ENCODE measurements at places on chromosomes 5 and 9. TPM values are rescaled to one million over a fixed set of nuclear protein-coding genes. Genes with fewer than 3 reads are reported as not detected.

Gene AGXT2
- total RNA-seq, result not detected

Gene CDKN2B
- total RNA-seq, result 28.2 TPM

Gene CCDC192
- 2.1 TPM for total RNA-seq

Gene PHF24
- 0.60 TPM for total RNA-seq

GRCh38 chr5:131672776-131673175 is 37.7 kb upstream of the RAPGEF6 start:
- H3K36me3 ChIP-seq, result no peaks in the 10 kb centered on the region
- H3K27me3 ChIP-seq, result no peaks in the 10 kb centered on the region
- no peak overlapping the region for H3K4me3 ChIP-seq
- no peak for DNase-seq
- peaks cover 42% of the 10 kb centered on the region for H3K4me1 ChIP-seq

DNA sequence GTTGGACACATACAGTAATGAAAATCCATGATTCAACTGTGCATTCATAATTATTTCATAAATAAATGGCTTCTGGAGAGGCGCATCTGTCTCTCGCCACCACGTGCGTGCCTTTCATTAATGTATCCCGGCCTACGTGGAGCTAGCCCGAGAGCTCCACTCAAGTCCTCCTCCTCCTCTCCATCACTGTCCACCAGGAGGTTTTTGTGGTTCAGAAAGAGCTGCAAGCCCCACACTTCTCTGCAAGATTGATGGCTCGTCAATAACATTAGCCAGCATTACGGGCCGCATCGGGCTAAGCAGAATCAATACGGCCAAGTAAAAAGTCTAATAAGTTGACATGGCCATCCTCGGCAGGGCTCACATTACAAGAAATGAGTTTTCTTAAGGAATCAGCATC is 499.8 kb downstream of the BNC2 start:
- no peaks in the 10 kb centered on the region for H3K27me3 ChIP-seq
- no peak for DNase-seq
- H3K4me1 ChIP-seq, result no peaks in the 10 kb centered on the region

- DNase-seq, result no peak
- no peak overlapping the region for H3K4me3 ChIP-seq
Observed at GRCh38 chr5:28408186-28408585, 1369.8 kb upstream of the CDH9 start.

DNA sequence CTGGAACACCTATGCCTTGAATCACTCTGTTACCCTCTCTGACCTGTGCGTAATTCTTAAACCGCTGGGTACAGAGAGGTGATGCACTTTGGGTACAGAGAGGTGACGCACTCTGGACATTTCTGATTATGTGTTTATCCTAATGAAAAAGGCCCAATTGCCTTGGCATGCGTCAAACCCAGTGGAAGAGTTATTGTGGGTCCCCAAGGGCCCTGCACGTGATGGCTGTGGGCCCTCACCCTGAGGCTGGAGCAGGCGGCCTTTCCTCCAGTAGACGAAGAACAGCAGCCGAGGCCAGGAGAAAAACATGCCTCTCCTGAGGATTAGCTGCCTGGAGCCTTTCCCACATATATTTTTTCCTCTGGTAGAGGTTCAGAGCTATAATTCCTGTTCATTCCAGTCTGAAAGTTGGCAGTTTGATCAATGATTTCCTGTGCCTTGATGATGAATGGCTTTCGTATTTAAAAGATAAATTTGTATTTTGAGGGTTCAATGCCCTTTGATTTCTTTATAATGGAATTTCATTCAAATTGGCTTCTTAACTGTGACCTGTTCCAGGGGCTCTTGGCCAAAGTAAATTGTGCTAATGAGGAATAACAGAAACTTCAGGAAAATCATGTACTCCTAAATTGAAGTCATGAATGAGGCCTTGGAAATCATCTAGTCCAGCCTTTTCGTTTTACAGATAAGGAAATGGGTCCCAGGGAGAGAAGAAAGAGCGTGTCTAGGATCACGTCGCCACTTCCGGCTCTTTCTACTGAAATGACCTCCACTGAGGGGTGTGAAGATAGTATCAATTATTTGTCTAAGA is 22.8 kb downstream of the ACER2 start:
- no peaks in the 10 kb centered on the region for H3K36me3 ChIP-seq
- DNase-seq, result peak; percentile 65
- H3K27me3 ChIP-seq, result no peaks in the 10 kb centered on the region
- peak overlapping the region; percentile 76 for H3K27ac ChIP-seq
- peaks cover 19% of the 10 kb centered on the region for H3K4me1 ChIP-seq

GRCh38 chr5:54651482-54652076 is 134.0 kb downstream of the SNX18 start:
- no peaks in the 10 kb centered on the region for H3K36me3 ChIP-seq
- H3K4me3 ChIP-seq, result no peak overlapping the region
- H3K27ac ChIP-seq, result no peak overlapping the region

DNA sequence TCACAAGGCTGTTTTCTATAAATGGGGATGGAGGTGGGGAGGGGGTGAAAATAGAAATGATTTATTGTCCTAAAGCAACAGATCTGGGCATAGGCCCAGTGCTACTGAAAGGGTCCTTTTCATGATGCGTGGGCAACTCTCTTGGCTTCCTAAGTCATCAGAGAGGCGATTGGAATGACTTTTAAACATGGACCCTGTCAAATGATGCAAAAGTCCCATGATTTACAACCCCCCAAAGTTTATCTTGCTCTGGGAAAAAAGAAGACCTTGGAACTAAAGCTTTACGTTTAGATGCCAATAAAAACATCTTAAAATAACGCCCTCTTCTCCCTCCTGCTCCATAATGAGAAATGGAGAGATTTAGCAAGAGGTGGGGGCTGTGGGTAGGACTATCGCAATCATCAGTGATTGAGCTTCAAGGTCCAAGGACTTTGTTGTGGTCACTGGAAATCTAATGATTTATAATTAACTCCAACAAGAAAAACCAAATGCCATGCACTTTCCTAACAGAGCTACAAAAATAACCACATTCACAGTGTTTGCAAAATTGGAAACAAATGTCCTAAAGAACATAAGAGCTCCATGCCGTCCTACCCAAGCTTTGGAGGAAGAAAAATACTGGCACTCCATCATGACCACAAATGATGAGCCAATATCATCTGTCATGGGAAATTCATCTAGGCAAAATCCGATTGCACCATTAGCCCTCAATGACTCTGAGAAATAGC is 167.5 kb upstream of the CLINT1 start:
- no peaks in the 10 kb centered on the region for H3K27me3 ChIP-seq
- H3K4me3 ChIP-seq, result no peak overlapping the region
- peak; percentile 60 for DNase-seq
- H3K27ac ChIP-seq, result no peak overlapping the region

Data from tibial nerve (tissue), 4 donors.